ENCODE measurements at places on chromosomes 6 and 20. TPM values are rescaled to one million over a fixed set of nuclear protein-coding genes. Genes with fewer than 3 reads are reported as not detected.

The MEP1A gene
- 8.1 TPM for total RNA-seq

The BPI gene
- total RNA-seq: not detected

The GNAS-AS1 gene
- total RNA-seq: 5.1 TPM

The ADGRF1 gene
- total RNA-seq: 0.52 TPM
